ENCODE measurements at places on chromosomes 12 and 14. TPM values are rescaled to one million over a fixed set of nuclear protein-coding genes. Genes with fewer than 3 reads are reported as not detected.

- DNase-seq: no peak
Observed at GRCh38 chr12:113946175-113946574, 19.9 kb downstream of the RBM19 start.

The TAS2R42 gene
- total RNA-seq: not detected

GRCh38 chr14:80681651-80682050 lies 259.9 kb downstream of the CEP128 start:
- DNase-seq: no peak

- no peak for DNase-seq
Observed at GRCh38 chr14:95023115-95023514, 134.2 kb downstream of the DICER1 start.

DNA sequence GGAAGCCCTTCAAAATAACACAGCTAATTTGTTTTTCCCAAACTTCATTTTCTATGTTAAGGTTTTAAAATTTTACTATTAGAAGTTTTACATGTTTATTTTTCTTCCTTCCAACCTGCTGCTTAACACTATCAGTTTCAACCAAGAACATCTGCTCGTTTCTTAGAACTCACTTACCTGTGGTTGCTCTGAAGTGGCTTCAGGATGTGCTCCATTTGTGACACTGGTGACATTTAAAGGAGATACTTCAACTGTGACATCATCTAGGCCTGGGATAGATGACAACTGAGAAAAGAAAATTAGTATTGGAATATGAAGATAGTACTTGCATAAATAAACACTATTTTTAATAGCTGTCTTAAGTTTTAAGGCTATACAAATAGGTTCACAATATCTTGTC lies 17.9 kb downstream of the WASHC3 start:
- no peak for DNase-seq
